ENCODE measurements at places on chromosomes 2 and 18. TPM values are rescaled to one million over a fixed set of nuclear protein-coding genes. Genes with fewer than 3 reads are reported as not detected.

Gene CXCR4
- polyA plus RNA-seq, result 1.3 TPM

Gene STPG4
- polyA plus RNA-seq, result 0.20 TPM

Gene AFTPH
- 9.8 TPM for polyA plus RNA-seq

Gene WNT6
- 0.08 TPM for polyA plus RNA-seq

Gene PRKAG3
- not detected for polyA plus RNA-seq

Gene HRH4
- polyA plus RNA-seq, result not detected

Gene PRR30
- polyA plus RNA-seq, result not detected

Gene SNX17
- 128 TPM for polyA plus RNA-seq

Gene DCDC2C
- polyA plus RNA-seq, result not detected

Gene CDKL4
- 0.60 TPM for polyA plus RNA-seq

Gene DPP10
- not detected for polyA plus RNA-seq

Gene RGPD4
- 0.02 TPM for polyA plus RNA-seq

Gene C2orf92
- polyA plus RNA-seq, result 5.6 TPM

Gene WNT10A
- polyA plus RNA-seq, result 0.02 TPM

Gene RTKN
- polyA plus RNA-seq, result 22.6 TPM

Gene KIF3C
- polyA plus RNA-seq, result 18.6 TPM

Gene GALNT5
- polyA plus RNA-seq, result 15.3 TPM

Gene SNED1
- 0.03 TPM for polyA plus RNA-seq

Gene ERBB4
- polyA plus RNA-seq, result 0.05 TPM

Gene PAX8
- 0.08 TPM for polyA plus RNA-seq

Gene IL37
- polyA plus RNA-seq, result not detected

Gene LAMA1
- polyA plus RNA-seq, result 0.11 TPM

Gene CCL20
- not detected for polyA plus RNA-seq

Gene VPS4B
- 15.0 TPM for polyA plus RNA-seq

Gene SCYGR4
- not detected for polyA plus RNA-seq

Gene MC5R
- polyA plus RNA-seq, result not detected

Gene TMEM182
- 3.4 TPM for polyA plus RNA-seq

Gene RFX8
- polyA plus RNA-seq, result 0.11 TPM

Gene IL18R1
- 0.11 TPM for polyA plus RNA-seq

Gene SCTR
- not detected for polyA plus RNA-seq
